ENCODE measurements at places on chromosomes 6 and 20. TPM values are rescaled to one million over a fixed set of nuclear protein-coding genes. Genes with fewer than 3 reads are reported as not detected.

The TULP4 gene
- total RNA-seq = 65.7 TPM

The MKKS gene
- total RNA-seq = 7.2 TPM

The RNF39 gene
- total RNA-seq = not detected

The CD24 gene
- 0.26 TPM for total RNA-seq

The SCUBE3 gene
- total RNA-seq = 9.2 TPM

The OLIG3 gene
- 0.06 TPM for total RNA-seq

The TFB1M gene
- total RNA-seq = 15.7 TPM

The PTK7 gene
- 13.7 TPM for total RNA-seq

The TTLL9 gene
- total RNA-seq = 0.06 TPM

The RBPJL gene
- total RNA-seq = not detected

The TMEM74B gene
- total RNA-seq = not detected

The DDRGK1 gene
- 47.0 TPM for total RNA-seq

The POM121L2 gene
- total RNA-seq = not detected

The CYP39A1 gene
- 0.44 TPM for total RNA-seq

The CST2 gene
- total RNA-seq = 10.8 TPM

The MUCL3 gene
- not detected for total RNA-seq

The AGER gene
- total RNA-seq = 0.13 TPM

The TMEM244 gene
- total RNA-seq = not detected

The SLC17A2 gene
- total RNA-seq = not detected

The ENPP4 gene
- total RNA-seq = 21.3 TPM

The PSMF1 gene
- total RNA-seq = 28.0 TPM

The C2 gene
- 2.8 TPM for total RNA-seq

The SIRPB1 gene
- total RNA-seq = not detected

The LRRN4 gene
- not detected for total RNA-seq
